ENCODE measurements at places on chromosomes 5 and 9.

- no peak for DNase-seq
Observed at GRCh38 chr5:172224996-172225395, 31.0 kb downstream of the EFCAB9 start.

- no peak for DNase-seq
Observed at GRCh38 chr9:3912817-3913216, 387.0 kb upstream of the RFX3 start.

GRCh38 chr9:37104183-37104889 is 16.0 kb upstream of the ZCCHC7 start:
- DNase-seq: peak; percentile 6

DNA sequence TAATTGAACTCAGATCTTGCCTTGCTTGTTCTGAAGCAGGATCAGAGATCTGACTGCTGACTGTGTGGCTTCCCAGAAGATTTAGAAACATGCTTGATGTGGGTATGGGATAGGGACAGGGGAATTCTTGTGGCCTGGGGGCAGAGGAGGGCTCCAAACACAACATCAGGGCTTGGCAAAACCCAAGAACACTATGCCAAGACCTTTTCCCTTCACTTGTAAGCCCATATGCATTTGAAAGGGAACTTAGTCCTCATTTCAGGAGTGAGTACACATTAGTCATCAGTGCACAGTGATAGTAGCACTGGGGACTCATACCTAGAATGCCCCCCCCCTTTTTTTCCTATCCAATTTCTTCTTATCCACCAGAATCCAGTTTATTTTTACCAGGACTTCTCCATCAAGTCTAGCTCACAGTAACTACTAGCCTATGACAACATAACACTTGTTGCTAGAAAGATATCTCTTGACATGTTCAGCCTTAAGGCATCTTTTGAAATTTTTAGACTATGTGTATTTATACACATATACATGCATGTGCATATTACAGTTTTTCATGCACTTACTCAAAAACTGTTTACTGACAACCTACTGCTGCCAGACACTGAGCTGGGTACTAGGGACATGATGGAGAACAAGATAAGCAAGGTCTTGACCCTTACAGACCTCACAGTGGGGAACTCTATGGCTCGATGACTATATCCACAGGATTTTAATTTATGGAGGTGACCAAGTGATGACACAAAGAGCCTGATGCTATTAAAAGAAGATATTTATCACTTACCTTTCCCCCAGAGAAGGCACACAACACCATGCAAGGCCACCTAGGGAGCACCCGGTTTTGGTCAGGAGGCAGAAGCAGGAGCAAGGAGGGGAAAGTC is 158.3 kb upstream of the MAP3K1 start:
- DNase-seq: no peak

DNA sequence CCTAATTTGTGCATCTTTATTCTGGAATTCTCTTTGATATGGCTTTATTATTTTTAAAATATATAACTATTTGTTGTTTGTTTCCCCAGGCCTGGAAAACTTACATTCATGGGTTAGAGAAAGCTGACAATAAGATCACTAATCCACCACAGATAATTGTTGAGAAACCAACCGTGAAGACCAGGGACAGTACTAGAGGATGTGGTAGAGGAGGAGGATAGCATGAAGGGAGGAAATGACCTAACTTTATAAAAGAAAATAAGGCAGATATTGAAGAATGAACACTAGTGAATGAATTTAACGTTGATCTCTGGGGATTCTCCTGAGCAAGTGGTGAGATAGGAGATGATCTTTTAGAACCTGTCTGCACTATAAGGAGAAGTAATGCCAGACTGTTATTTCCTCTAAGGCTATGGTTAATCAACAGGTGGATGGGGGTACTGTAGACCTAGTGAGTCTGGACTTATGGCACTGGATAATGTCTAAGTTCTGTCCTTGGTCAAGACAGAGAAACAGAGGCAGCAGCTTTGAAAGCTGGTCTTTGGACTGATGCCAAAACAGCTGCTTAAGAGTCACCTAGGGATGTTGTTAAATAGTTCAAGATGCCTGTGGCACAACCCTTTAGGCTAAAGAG is 52.4 kb downstream of the NREP start:
- peak; percentile 16 for DNase-seq

- no peak for DNase-seq
Observed at GRCh38 chr9:81535542-81536241, 153.7 kb downstream of the TLE1 start.

DNA sequence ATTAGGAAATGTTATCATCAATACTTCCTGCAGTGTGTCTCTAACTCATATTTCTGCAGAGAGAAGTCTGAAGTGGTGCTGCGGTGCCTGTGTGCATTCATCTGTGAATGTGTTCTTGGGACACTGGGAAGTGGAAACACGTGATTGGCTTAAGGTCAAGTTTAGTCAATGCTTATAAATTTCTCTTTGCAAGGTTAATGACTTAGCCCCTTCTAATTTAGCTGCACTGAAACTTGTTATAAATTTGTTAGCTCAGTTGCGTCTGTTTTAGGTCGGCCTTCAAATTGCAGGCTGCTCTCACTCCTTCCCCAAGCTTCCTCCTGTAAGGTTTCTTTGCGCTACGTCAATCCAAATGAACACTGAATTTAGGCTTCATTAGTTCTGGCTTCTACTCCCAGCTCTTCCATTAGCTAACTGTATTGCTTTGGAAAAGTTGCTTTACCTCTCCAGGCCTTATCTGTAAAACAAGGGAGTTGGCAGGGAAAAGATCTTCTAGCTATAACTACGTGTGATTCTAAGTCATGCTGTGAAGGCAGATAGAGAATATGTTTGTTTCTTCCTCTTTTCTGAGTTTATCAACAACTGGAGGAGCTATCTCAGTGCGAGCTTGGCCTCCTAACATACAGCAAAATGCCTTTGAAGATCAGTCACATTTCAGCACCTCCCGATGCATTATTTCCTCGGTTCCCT is 341.8 kb downstream of the NFIB start:
- peak; percentile 10 for DNase-seq

- no peak for DNase-seq
Observed at GRCh38 chr5:152641970-152642805, 237.1 kb upstream of the NMUR2 start.

DNA sequence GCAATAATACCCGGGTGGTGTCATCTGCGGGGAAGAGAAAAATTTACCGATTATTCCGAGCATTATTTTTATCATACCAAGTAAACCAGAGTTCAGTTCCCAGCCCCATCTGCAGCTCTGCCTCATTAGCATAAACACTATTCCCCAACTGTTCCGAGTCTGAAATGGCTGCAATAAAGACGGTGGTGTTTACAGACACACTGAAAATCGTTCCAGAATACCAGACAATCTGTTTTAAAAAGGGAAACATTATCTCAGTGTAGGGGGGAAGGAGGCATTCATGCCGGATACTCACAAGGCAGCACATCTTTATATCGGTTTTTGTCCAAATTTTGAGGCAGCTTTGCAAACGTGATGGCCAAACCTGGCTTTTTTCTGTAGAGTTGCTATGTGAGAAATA is 70.3 kb upstream of the EPB41L4B start:
- no peak for DNase-seq

- peak; percentile 86 for DNase-seq
Observed at GRCh38 chr5:146042628-146043279, 62.6 kb downstream of the PLAC8L1 start.

Data from hematopoietic multipotent progenitor cell treated with erythropoietin and hydrocortisone succinate and interleukin-3 and kit ligand, for 4 days (in vitro differentiated cells).